ENCODE measurements at places on chromosomes 13 and 19.
A peak's percentile ranks its signal among the peaks of the same experiment; 100 is the strongest.

- no peak for DNase-seq
These were observed 1519.9 kb upstream of the MIR17HG start for GRCh38 chr13:89827552-89827951.

- no peak for DNase-seq
These were observed 109.0 kb downstream of the LHFPL6 start for GRCh38 chr13:39494006-39494405.

DNA sequence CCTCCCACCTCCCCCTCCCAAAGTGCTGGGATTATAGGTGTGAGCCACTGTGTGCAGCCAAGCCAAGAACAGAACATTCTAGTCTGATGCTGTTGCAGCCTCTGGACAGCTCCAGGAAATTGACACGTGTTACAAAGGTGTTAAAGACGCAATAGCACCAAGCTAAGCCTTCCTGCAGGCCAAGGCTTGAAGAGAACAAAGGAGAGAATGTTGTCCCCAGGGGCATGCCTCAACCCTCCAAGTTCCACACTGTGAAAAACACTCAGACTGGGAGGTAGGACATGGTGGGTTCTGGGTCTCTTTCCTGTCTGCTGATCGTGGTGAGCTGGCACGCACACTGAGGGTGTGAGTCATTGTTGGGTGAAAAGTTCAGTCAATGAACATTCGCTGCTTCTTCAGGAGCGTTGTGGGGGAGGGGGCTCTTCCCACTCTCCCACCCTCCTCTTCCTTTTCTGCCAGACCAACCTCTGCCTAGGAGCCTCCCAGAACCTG is 5.3 kb upstream of the PTPRS start:
- DNase-seq, result peak; percentile 70

DNA sequence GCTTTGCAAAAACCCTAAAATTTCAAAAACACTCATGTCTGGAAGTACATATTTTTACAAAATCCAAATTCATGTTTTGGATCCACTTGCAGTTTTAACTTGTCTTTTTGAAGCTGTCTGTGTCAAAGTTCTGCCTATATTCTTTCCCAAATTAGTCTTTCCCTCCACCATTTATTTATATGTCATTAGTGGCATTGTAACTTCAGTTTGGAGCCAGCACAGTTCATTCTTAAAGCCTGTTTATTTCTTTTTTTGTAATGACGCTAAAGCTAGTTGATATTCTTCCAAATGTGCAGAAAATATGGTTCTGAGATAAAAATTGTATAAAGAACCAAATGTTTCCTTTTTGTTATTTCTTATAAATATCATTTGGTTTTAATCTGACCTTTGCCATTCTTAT is 2039.3 kb downstream of the OLFM4 start:
- no peak for DNase-seq
